ENCODE measurements at places on chromosomes 2 and 18. TPM values are rescaled to one million over a fixed set of nuclear protein-coding genes. Genes with fewer than 3 reads are reported as not detected.

RSAD2 gene
- not detected for total RNA-seq

EML4 gene
- 29.1 TPM for total RNA-seq

EFR3B gene
- 0.50 TPM for total RNA-seq

UGT1A4 gene
- total RNA-seq = not detected

GCG gene
- total RNA-seq = not detected

MERTK gene
- 0.74 TPM for total RNA-seq

ZAP70 gene
- not detected for total RNA-seq

RBKS gene
- 0.89 TPM for total RNA-seq

GALM gene
- 10.9 TPM for total RNA-seq

GPR45 gene
- not detected for total RNA-seq

PARD6G gene
- 3.0 TPM for total RNA-seq

SCG2 gene
- total RNA-seq = 3.0 TPM

TSPYL6 gene
- total RNA-seq = not detected

CREB1 gene
- 24.5 TPM for total RNA-seq

SPR gene
- 12.8 TPM for total RNA-seq

TXNDC2 gene
- total RNA-seq = not detected

L3MBTL4 gene
- under 0.01 TPM for total RNA-seq

PROM2 gene
- 0.17 TPM for total RNA-seq

MITD1 gene
- 16.8 TPM for total RNA-seq

CAPN14 gene
- total RNA-seq = under 0.01 TPM

SLC16A14 gene
- 1.0 TPM for total RNA-seq

DQX1 gene
- not detected for total RNA-seq

SIX3 gene
- not detected for total RNA-seq

CIB4 gene
- total RNA-seq = not detected

Measured in bronchus fibroblast of lung (primary cell).